ENCODE measurements at places on chromosomes 2 and 18. TPM values are rescaled to one million over a fixed set of nuclear protein-coding genes. Genes with fewer than 3 reads are reported as not detected.

Gene ADD2
- total RNA-seq = not detected

Gene SAP130
- total RNA-seq = 3.6 TPM

Gene ALPP
- not detected for total RNA-seq

Gene CCDC150
- total RNA-seq = 5.2 TPM

Gene FLACC1
- 0.43 TPM for total RNA-seq
